ENCODE measurements at places on chromosomes 4 and X.

- no peak for DNase-seq
Measured at GRCh38 chr4:127917151-127917550, 36.5 kb downstream of the PLK4 start.

GRCh38 chrX:1493877-1494510 is 41.3 kb upstream of the ASMTL start:
- DNase-seq: no peak

- DNase-seq: no peak
Measured at GRCh38 chrX:78747971-78748370, 451 bp downstream of the LPAR4 start.

DNA sequence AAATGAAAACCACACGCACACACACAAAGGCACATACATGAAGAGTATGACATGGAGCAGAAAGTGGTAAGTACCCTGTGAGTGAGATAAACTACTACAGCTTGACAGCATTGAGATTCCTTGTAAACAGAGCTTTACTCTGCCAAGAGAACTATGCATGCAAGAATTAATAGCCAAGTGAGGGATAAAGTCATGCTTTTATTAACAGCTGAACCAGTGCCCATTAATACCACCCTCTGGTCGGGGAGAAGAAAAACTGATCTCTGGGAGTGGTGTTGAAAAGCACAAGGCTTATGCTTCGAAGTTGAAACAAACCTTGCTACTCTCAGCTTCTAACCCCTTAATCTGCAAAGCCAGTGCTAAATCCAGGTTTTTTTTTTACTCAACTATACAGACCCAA is 95.9 kb upstream of the C1QTNF7 start:
- DNase-seq: no peak

Measured in activated T-cell treated with anti-CD3 and anti-CD28 coated beads for 1 hour (primary cell).